ENCODE measurements at places on chromosomes 7 and 10.
A peak's percentile ranks its signal among the peaks of the same experiment; 100 is the strongest.

GRCh38 chr10:125407000-125407502 lies 246.7 kb upstream of the CTBP2 start:
- no peak for DNase-seq

DNA sequence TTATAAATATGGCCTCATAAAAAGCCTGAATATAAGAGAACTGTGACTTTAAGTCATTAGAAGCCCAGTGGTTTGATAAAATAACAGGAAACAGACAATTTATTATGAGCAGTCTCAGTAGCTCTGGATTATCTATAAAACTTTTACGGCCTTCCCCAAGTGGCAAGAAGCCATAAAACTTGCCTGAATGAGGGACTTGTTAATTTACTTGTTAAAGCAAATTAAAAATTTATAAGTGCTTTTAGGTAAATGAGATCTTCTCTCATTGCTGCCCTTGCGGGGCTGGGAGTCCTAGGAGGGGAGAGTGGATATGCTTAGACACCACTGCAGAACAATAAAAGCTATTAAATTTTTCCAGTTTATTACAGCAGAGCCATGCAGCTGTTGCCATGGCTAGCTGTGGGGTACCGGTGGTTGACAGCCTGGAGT lies 499.9 kb downstream of the AUTS2 start:
- DNase-seq = no peak

DNA sequence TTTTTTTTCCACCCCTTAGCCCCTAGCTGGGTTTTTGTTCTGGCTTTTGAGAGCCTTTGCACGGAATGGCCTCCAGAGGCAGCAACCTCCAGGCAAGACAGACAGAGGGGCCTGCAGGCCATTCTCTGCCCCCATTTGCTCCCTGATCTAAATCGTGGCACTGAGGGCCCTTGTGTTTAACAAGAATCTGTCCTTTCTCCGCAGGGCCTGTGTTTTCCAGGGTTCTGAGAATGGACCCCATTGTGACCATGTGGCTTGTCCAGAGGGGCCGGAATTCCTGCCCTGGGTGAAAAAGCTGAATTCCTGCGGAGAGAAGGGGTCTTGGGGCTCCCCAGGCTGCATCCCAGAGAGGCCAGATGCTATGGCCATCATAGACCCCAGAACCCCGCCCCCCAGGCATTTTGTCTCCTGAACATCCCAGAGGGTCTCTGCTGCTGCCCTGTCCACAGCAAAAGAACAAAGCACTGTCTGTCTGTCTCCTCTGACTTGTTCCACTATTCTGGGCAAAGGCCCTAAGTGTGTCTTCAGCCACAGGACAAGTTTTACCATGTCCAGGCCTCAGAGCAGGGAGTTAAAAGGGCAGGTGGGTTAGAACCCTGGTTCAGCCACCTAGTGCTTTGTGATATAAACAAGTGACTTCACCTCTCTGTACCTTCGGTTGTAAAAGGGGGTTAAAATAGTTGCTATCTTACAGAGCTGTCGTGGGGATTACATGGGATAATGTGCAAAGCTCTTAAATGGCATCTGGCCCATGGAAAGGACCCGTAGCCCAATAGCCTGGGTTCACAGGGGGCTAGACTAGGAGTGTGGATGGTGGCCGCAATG lies 155.6 kb downstream of the SH3PXD2A start:
- DNase-seq = no peak

DNA sequence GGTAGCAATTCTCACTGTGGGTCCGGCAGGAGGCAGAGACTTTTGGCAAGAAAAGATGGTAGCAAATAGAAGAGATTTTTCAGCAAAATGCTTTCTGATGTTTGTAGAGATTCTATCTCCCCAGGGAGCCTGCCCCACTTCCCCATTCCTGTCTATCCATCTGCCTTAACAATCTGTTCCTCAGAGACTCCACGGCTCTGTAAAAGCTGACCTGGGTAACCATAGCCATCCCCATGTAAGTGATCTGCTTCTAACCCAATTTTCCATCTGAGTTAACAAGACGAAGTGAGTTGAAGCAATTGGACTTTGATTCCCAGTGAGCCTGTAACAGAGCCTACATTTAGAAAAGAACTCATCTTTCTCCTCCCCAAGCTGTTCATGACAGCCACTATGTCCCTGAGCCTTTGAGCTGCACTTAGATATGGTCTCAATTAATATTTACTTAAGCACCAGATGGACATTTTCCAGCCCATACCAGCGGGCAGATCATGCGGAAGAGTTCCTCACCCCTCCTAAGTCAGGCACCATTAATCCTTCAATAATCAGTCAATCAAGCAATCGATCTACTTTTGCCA lies 896.1 kb downstream of the CCSER2 start:
- DNase-seq = no peak

DNA sequence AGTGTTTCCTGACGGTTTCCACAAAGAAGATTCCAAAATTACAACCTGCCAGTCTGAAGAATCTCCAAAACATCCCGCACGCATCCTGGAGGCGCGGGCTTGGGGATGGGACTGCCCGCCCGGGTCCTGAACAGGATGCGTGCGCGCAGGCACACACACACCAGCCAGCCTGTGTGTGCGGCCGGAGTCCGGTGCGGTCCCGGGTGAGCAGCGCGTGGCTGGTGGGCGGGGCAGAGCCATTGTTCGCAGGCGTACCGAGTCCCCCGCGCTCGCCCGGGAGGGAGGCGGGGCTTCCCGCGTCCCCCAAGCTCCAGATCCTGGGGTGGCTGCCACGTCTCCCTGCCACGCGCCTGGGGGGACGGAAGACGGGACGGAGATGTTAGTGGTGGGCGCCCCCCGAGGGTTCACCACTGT lies 675 bp upstream of the SCD start:
- DNase-seq = peak; percentile 79

DNA sequence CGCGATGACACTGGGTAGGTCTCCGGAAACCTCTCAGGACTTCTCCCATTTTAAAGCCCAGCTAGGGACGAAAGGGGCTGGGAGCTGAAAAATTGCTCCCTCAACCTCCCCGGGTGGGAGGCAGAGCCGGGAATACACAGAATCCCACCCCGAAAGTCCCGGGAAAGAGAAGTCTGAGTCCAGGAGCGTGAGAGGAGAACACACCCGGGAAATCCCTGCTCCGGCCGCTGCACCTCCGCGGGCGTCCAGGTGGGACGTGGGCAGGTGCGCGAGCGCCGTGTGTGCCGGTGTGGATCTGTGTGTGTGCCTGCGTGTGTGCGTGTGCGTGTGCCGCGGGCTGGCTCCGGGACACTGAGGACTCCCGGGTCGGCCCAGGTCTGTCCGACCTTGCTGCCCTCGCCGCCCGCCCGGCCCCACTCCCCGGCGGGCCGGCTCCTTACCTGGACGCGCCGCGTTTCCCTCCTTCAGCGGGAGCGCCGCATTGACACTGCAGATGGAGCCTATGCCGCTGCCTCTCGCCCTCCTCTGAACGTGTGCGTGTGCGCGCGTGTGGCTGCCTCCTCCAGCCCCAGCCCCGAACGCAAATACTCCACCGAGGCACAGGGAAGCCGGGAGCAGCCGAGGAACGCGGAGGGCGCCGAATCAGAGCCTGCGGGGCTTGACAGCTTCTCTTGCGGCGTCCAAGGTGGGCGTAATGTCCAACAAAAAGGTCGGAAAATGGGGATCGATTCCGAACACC lies at the start of gene PLXNA4:
PLXNA4 (minus strand) TSS at position 489 of the 739 bp plus-strand sequence. CDS start 67,777 bp downstream, outside the sequence.
- peak; percentile 21 for DNase-seq

DNA sequence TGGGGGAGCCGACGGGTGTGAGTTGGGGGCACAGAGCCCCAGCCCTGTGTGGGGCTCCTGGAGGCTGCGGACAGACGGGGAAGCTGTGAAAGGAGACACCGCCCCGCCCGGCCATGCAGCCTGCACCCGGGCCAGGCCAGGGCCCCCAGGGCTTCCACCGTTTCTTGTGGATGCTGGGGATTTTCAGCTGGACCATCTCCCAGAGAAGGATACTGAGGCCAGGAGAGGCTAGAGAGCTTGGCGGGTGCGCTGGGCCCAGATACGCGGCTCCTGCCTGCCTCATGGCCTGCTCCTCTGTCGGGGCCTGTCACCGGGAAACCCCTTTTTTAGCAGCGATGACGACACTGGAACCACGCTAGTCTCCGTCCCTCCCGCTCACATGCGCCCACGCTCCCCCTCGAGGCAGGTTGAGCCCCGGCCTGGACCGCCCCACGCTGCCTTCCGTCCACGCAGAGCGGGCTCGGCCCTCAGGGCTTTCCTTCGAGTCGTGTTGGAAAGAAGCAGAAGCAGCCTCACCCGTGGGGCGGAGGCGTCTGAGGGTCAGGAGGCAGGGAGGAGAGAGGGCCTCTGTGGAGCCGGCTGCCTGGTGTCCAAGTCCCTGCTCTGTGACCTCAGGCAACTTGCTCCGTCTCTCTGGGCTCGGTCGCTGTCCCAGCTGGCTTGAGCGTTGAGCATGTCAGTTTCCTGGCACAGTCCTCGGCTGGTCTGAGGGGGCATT lies 11.7 kb downstream of the TMEM184A start:
- DNase-seq = no peak

DNA sequence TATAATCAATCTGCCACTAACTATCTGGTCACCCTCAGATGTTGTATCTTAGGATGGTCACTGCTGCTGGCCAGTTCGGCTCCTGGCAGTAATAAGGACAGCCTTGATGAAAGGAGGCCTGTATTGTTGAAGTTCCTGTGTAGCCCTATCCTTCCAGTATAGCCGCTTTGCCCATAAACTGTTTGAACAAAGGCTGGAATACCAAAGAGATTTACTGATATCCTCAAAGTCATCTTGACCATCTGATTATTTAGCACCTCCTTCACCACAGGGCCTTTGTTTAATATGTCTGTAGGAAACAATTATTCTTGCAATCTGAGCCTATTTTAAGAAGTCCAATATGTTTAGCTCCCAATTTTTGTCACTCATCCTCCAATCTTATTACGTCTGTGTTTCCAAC lies 77.7 kb downstream of the HYCC1 start:
- DNase-seq = no peak

GRCh38 chr7:30162133-30162532 lies 27.3 kb downstream of the MTURN start:
- no peak for DNase-seq

DNA sequence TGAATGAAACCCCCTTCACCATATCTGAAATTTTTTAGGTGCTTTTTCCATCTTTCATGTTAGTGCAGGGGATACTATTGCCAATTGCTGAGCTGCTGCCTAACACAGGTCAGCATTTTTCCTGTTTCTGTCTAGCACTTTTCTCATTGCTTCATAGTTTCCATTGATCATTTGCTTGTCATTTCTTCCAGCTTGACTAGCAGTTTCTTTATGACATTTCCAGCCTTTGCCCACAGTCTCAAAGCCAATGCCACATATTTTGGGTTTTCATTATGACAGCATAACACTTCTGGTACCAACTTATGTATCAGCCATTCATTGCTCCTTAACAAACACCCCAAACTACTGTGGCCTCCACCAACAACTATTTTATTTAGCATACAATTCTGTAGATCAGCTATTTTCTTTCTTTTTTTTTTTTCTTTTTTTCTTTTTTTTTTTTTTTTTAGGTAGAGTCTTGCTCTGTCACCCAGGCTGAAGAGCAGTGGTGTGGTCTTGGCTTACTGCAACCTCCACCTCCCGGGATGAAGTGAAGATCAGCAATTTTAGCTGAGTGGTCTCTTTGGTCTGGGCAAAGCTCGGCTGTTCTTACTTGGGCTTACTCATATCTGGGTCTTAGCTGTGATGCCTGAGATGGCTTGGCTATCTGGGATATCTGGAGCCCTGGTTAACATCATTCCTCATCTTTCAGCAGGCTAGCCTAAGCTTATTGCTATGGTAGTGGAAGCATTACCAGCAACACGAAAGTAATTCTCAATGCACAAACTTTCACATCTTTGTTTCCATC lies 102.3 kb downstream of the EPC1 start:
- peak; percentile 11 for DNase-seq

DNA sequence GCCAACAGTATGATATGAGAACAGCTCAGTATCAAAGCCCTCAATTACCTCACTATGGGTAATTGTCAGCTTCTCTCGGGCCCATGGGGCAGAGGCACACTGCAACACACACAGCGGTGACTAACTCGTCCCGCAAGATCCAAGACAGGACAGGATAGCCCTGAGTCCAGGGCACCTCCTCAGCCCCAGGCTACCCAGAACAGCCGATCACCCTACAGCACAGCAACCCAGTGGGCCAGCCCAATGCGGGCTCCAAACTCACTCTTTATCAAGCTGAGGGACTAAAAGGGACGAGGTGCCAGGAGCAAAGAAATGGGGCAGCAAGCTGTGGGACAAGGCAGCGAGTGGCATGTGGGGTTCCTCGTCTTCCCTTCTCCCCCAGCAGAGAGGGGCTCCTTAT lies 765.1 kb downstream of the GRID1 start:
- no peak for DNase-seq

DNA sequence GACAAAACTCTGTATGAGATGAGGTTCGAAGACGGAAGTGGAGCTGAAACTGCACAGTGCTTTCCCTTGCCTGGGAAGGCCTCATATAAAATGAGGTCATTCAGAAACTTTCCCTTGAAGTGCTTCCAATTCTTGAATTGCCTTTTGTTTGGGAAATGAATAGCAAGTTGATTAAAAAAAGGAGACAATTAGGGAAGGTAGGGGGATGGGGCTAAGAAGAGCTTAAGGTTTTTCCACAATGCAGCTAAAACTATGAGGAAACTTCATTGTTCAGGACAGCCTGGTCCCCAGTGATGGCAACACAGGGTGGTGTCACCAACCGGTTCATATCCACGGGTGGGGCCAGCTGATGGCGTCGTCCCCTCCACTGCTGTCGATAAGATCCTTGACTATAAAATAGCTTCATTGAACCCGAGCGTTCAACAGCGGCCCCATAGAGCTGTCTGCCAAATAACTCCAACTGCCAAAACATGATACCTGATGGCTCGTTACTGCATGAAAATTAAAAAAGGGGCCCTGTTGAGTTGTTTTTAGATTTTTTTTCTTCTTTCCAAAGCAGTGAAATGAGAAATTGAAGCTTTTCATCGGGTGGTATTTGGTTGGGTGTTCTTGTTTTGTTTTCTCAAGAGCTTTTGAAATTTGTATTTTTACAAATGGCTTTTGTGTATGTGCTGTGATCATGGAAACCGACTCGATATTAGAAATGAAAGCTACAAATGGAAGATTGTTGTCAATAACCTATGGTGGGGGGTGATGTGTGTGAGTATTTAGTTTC lies 2.8 kb upstream of the CELF2 start:
- no peak for DNase-seq

DNA sequence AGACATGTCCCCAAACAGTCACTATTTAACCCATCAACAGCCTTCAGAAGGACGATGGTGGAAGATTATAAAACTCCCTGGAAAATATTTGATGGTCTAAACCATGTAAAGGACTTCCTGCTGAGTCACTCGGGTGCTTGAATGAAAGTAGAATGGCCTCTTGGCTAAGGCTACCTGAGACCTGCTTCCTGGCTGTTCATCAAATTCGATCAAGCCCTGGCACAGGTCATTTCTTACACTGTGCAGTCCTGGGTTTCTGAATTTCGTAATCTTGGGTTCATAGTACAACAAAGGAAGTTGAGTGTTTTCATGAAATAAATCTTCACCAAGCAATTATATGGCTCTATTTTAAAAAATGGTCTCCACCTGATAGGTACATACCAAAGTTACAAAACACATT lies 260.3 kb upstream of the RNF32 start:
- DNase-seq = no peak

GRCh38 chr10:21496343-21497176 lies 28.9 kb downstream of the SKIDA1 start:
- DNase-seq = peak; percentile 62

- DNase-seq = no peak
These were observed 77.0 kb downstream of the ZNF277 start for GRCh38 chr7:112283382-112283910.

- DNase-seq = no peak
These were observed 180.8 kb upstream of the TCERG1L start for GRCh38 chr10:131492211-131492857.
